Pulmonary artery endothelial cell (primary cell): ENCODE measurements at places on chromosomes 6 and 20.

DNA sequence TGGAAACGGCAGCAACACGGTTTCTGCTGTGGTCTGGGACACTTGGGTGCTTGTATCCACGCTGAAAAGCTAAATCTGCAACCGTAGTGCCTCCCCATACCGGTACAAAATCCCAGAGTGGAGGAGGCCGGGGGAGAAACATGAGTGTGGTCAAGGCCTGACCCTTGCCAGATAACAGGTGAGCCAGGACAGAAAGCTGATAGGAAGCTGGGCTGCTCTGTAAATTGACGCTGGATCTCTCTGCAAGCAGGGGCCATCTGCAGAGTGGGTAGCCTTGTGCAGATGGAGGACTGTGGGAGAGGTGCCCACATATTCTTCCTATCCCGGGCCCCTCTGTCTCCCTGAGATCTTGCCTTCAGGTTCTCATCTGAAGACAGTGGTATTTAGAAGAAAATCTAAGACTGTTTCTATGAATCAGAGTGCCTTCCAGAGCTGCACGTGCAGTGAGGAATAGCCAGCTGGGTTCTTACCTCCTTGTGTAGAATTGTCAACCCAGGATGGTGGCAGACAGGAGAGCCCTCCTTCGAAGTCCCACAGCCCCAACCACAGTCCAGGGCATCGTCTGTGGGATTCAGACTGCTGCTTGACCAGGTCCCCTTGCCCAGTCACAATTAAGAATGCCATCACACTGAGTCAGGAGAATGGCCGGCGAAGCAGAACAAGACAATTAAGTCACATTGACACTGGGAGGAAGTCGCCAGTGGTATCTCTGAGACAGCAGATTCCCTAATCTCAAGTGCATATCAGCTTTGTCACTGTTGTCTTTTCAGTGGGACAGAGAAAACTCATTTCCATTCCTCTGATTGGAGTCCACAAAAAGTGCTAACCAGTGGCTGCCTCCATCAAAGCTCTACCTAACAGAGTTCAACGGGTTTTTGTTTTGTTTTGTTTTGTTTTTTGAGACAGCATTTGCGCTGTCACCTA is 100.0 kb upstream of the RIPOR2 start:
- no peak for DNase-seq

- no peak for DNase-seq
Measured at GRCh38 chr20:59242714-59243626, 57.4 kb upstream of the EDN3 start.

- DNase-seq = no peak
Measured at GRCh38 chr6:170404697-170405096, 98.1 kb downstream of the FAM120B start.

- DNase-seq = peak; percentile 75
Measured at GRCh38 chr6:144362042-144363018, 77.2 kb downstream of the UTRN start.

DNA sequence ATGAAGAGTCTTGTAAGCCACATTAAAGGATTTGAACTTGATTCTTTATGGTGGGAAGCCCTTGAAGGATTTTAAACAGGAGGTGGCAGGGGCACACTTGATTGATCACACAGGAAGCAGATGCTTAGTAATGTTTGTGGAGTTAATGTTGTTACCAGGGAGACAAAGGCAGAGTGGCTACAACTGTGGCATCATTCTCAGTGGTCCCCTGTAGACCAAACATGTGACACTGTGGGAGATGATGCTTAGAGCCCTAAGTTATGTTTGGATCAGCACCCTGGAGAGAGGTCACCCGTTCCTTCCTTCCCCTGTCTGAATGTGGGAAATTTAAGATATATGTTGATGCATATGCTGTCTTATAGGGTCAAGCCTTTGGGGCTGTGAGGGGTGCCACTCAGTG is 53.2 kb downstream of the EIF2S2 start:
- DNase-seq = no peak

- DNase-seq = peak; percentile 58
Measured at GRCh38 chr20:19813846-19814640, 56.0 kb downstream of the RIN2 start.

DNA sequence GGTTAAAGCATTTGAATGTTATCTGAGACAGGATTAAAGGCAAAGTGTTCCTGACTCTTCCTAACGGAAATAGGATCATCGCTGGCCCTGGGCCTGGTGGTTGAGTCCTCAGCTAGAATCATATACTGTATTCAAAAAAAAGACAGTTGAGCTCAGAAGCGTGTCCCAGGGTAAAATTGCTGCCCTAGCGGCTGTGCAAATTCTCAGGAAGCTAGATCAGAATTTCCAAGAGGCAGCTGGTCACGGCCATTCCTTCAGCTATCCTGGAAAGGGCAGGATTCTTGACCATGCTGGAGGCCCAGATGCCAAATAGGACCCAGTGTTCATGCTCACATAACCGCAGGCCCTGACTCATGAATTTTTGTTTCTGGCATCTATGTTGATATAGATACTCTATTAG is 67.4 kb downstream of the STMND1 start:
- no peak for DNase-seq

DNA sequence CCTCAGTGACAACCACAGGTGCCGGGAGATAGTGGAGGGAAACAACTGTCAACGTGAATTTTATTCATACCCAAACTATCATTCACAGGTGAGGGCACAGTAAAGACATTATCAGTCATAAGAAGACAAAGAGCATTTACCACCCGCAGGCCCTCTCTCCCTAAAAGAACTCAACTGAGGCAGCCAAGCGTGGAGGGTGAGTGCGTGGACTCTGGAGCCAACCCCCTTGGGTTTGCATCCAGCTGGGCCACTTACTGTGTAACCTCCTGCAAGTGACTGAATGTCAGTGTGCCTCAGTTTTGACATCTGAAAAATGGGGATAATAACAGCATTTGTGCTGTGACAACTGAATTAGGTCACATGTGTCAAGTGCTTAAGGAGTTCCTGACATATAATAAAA is 70.6 kb upstream of the KCNK16 start:
- DNase-seq = no peak
